ENCODE measurements at places on chromosomes 6 and 20. TPM values are rescaled to one million over a fixed set of nuclear protein-coding genes. Genes with fewer than 3 reads are reported as not detected.
A peak's percentile ranks its signal among the peaks of the same experiment; 100 is the strongest.

GRCh38 chr20:47379433-47380150, 23.1 kb upstream of the ZMYND8 start:
- H3K36me3 ChIP-seq, result no peaks in the 10 kb centered on the region
- no peak overlapping the region for H3K27ac ChIP-seq
- H3K4me3 ChIP-seq, result no peak overlapping the region
- DNase-seq, result no peak
- no peaks in the 10 kb centered on the region for H3K4me1 ChIP-seq
- H3K27me3 ChIP-seq, result no peaks in the 10 kb centered on the region

- H3K4me3 ChIP-seq, result no peak overlapping the region
- H3K36me3 ChIP-seq, result no peaks in the 10 kb centered on the region
- no peaks in the 10 kb centered on the region for H3K4me1 ChIP-seq
- DNase-seq, result no peak
These were observed 26.2 kb upstream of the BMP7 start for GRCh38 chr20:57292611-57293010.

- H3K27ac ChIP-seq, result no peak overlapping the region
- H3K4me3 ChIP-seq, result no peak overlapping the region
- H3K4me1 ChIP-seq, result no peaks in the 10 kb centered on the region
- no peak for DNase-seq
- H3K27me3 ChIP-seq, result no peaks in the 10 kb centered on the region
- no peaks in the 10 kb centered on the region for H3K36me3 ChIP-seq
These were observed 20.4 kb upstream of the RAB23 start for GRCh38 chr6:57242505-57242904.

DNA sequence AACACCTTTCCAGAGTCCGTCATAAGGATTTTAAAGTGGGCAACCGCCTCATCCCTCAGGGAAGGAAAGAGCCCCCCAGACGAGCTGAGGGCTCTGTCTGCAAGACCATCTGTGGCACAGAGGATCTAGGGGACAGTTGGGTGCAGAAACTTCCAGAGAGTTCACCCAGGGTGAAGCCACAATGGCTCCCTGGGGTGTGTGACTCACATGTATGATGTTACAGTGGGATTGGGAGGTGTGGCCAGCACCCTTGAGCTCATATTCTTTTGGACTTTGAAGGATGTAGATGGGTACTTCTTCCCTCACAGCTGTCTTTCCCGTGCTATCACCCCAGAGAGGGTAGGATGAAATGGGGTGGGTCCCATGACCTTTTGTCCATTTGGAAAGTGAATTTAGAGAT, 95.5 kb downstream of the NCR2 start:
- no peaks in the 10 kb centered on the region for H3K27me3 ChIP-seq
- no peak overlapping the region for H3K4me3 ChIP-seq
- no peak overlapping the region for H3K27ac ChIP-seq
- no peak for DNase-seq
- no peaks in the 10 kb centered on the region for H3K36me3 ChIP-seq

GRCh38 chr6:82711971-82712370, 348.4 kb downstream of the TPBG start:
- H3K27ac ChIP-seq, result peak overlapping the region; percentile 48
- no peaks in the 10 kb centered on the region for H3K27me3 ChIP-seq
- peak; percentile 63 for DNase-seq
- H3K36me3 ChIP-seq, result no peaks in the 10 kb centered on the region

DNA sequence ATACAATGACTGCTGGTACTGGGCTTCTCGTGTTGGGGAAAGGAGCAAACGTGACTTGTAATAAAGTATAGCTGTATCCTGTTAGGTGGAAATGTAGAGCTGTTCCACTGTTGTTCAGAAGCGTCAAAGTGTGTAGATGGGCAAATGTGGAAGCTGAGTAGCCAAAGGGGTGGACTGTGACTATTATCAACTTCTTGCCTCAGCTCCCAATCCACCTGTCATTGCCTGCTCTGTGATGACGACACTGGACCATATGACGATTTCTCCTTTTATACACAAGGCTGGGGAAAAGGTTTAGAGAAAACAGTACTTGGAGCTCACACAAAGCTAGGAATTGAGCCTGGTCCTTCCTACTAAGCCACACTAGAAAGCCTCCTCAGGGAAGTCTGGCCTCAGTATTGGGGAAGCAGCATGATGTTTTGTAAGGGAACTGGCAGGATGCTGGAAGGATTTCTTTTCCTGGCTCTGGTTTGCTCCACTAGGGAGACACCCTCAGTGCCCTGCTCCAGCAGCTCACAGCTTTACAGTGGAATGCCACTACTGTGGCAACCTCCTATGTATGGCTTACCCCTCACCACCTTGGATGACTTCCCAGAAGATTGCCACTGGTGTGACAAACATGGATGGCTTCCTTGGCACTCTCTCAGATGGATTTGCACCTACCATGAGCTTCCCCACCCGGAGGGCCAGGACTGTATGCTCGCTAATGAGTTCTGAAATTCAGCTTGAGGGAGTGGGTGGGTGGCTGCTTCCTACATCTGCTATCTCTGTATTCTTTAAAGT, 20.0 kb downstream of the CD164 start:
- no peak for DNase-seq
- peak overlapping the region; percentile 33 for H3K27ac ChIP-seq
- H3K4me3 ChIP-seq, result no peak overlapping the region
- peaks cover 46% of the 10 kb centered on the region for H3K36me3 ChIP-seq

- H3K36me3 ChIP-seq, result no peaks in the 10 kb centered on the region
- H3K27ac ChIP-seq, result no peak overlapping the region
- DNase-seq, result no peak
- H3K4me1 ChIP-seq, result no peaks in the 10 kb centered on the region
- H3K27me3 ChIP-seq, result no peaks in the 10 kb centered on the region
- no peak overlapping the region for H3K4me3 ChIP-seq
These were observed 577.0 kb downstream of the CDH26 start for GRCh38 chr20:60535211-60535610.

DNA sequence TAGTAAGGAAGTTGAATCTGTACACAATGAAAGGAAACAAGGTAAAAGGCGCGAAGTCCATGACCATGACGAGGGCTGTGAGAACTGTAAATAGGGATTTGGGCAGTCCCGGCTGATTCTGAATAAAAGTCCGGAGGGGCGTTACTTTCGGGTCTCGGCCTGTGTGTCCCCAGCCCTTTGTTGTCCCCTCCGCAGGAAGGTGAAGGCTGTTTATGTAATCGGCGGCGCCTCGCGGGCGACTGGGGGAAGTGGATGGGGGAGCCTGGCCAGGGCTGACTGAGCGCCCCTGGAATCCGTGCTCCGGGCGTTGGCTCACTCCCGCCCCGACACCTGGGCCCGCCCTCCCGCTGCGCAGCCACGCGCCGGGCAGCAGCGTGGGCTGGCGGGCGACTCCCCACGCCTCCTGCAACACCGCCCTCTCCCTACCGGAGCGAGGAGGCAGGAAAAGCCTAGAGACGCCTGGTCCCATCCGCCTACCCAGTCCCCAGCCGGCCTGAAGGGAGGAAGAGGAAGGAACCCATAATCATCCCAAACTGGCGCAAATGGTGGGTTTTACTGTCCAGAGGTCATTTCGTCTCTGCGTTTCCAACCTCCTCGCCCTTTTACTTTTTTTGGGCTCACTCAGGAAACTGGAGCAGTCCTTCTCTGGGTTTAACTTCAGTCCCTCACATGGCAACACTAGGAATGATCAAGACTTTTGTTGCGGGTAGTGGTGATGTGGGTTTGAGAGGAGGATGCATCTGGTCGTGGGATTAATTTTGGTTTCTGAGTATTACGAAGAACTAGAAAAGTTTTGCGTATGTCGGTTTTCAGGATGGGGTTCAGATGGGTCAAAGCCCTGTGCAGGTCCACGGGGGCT, 12.1 kb downstream of the TRIM31 start:
- H3K27ac ChIP-seq, result no peak overlapping the region
- peaks cover 34% of the 10 kb centered on the region for H3K4me1 ChIP-seq
- DNase-seq, result no peak
- H3K36me3 ChIP-seq, result no peaks in the 10 kb centered on the region
- H3K27me3 ChIP-seq, result no peaks in the 10 kb centered on the region
- H3K4me3 ChIP-seq, result peak overlapping the region; percentile 55

GRCh38 chr6:146339716-146340115, 203.9 kb upstream of the RAB32 start:
- no peaks in the 10 kb centered on the region for H3K4me1 ChIP-seq
- DNase-seq, result no peak
- H3K27me3 ChIP-seq, result no peaks in the 10 kb centered on the region
- no peaks in the 10 kb centered on the region for H3K36me3 ChIP-seq
- no peak overlapping the region for H3K27ac ChIP-seq
- no peak overlapping the region for H3K4me3 ChIP-seq

GRCh38 chr6:36788768-36789167, 50.5 kb downstream of the CPNE5 start:
- H3K27me3 ChIP-seq, result no peaks in the 10 kb centered on the region
- no peaks in the 10 kb centered on the region for H3K36me3 ChIP-seq
- H3K4me1 ChIP-seq, result no peaks in the 10 kb centered on the region
- no peak overlapping the region for H3K4me3 ChIP-seq
- no peak overlapping the region for H3K27ac ChIP-seq

DNA sequence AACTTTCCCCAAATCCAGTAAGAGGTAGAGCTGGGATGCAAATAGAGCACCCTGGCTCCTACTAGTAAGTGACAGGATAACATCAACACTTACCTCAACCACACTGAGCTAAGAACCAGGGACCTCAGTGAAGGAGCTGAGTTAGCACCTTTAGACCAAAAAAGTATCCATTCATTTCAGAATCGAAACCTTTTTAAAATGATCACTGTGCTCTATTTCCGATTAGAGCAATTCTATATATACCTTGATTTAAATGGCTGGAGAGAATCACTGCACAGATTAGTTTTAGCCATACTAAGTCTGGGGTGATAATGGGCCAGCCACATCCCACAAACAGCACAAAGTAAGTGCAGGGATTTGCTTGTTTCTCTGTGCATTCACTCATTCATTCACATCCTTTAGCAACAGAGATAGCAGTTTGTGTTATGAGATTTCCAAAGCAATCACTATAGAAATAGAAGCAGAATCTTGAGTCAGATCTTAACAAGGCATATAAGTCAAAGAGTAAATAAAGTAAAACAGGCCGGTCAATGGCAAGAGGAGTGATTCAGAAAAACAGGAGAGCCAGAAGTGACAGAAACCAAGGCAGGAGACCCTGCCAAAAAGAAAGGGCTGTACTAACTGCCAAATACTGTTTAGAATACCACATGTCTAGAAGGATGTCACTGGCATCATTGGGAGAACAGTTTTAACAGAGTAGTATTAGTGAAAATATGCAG, 136.3 kb downstream of the KIF13A start:
- H3K27me3 ChIP-seq, result no peaks in the 10 kb centered on the region
- H3K4me1 ChIP-seq, result peaks cover 7% of the 10 kb centered on the region
- DNase-seq, result no peak

GRCh38 chr20:41048461-41049301, 20.1 kb downstream of the TOP1 start:
- no peak for DNase-seq
- no peak overlapping the region for H3K4me3 ChIP-seq
- no peaks in the 10 kb centered on the region for H3K36me3 ChIP-seq
- H3K27me3 ChIP-seq, result no peaks in the 10 kb centered on the region
- H3K4me1 ChIP-seq, result peaks cover 96% of the 10 kb centered on the region

DNA sequence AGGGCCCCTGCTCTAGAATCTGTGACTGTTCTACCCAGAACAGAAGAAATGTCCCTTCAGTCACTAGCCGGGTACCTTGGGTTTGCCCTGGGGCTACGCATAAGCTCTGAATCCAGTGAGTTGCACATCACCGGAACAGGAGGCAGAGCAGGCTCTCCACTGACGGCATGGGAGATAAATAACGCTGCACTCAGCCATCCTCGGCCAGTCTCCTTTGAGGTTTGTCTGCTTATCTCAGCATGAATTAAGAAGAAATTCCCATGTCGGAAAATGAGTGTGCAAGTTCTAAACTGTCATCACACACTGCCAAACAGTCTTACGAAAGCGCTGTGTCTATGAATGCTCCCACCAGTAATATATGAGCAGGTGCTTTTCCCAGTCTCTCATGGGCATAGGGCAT, 90.8 kb downstream of the FAM50B start:
- H3K4me3 ChIP-seq, result no peak overlapping the region
- no peak overlapping the region for H3K27ac ChIP-seq
- no peaks in the 10 kb centered on the region for H3K36me3 ChIP-seq
- peak; percentile 71 for DNase-seq
- H3K4me1 ChIP-seq, result no peaks in the 10 kb centered on the region
- H3K27me3 ChIP-seq, result no peaks in the 10 kb centered on the region

DNA sequence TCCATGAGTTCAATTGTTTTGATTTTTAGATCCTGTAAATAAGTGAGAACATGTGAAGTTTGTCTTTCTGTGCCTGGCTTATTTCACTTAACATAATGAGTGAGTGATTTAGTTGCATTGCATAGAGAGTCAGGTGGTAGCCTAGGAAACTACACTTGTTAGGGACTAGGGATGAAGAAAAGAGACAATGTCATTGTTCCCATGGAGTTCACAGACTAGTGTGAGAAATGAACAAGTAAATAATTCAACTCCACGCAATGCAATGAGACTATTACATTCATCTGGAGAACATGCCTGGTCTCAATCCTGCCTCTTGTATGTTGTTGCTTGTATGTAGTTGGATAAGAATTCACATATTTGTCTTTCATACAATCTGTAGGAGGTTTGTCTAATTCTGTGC, 76.3 kb upstream of the B3GAT2 start:
- no peak overlapping the region for H3K27ac ChIP-seq
- no peaks in the 10 kb centered on the region for H3K4me1 ChIP-seq
- DNase-seq, result no peak
- H3K27me3 ChIP-seq, result no peaks in the 10 kb centered on the region
- no peaks in the 10 kb centered on the region for H3K36me3 ChIP-seq
- H3K4me3 ChIP-seq, result no peak overlapping the region

- H3K36me3 ChIP-seq, result no peaks in the 10 kb centered on the region
- H3K4me3 ChIP-seq, result no peak overlapping the region
- H3K4me1 ChIP-seq, result peaks cover 21% of the 10 kb centered on the region
- DNase-seq, result no peak
These were observed 508.9 kb upstream of the SULF2 start for GRCh38 chr20:48294196-48294595.

- no peak overlapping the region for H3K4me3 ChIP-seq
- H3K36me3 ChIP-seq, result no peaks in the 10 kb centered on the region
- no peak overlapping the region for H3K27ac ChIP-seq
- DNase-seq, result no peak
These were observed 35.2 kb upstream of the CDH22 start for GRCh38 chr20:46343348-46343974.

The PACRG gene
- total RNA-seq, result 21.3 TPM

The AIF1 gene
- 27.3 TPM for total RNA-seq

The SLC52A3 gene
- 1.3 TPM for total RNA-seq

The NR2E1 gene
- total RNA-seq, result not detected

The ZNF334 gene
- total RNA-seq, result 0.79 TPM

The USP49 gene
- 1.3 TPM for total RNA-seq

The UBD gene
- total RNA-seq, result not detected

The TINAG gene
- total RNA-seq, result not detected

The THEMIS gene
- 0.43 TPM for total RNA-seq

The LTB gene
- not detected for total RNA-seq

The C6orf58 gene
- not detected for total RNA-seq

The MRPL18 gene
- total RNA-seq, result 62.3 TPM

The CD109 gene
- 18.7 TPM for total RNA-seq

The SCRT2 gene
- not detected for total RNA-seq

The BFSP1 gene
- 1.3 TPM for total RNA-seq

Data from right atrium auricular region (tissue), 2 donors.